Amniotic epithelial cell (primary cell): ENCODE measurements at places on chromosomes 16 and 17.

- peak; percentile 98 for DNase-seq
Measured at GRCh38 chr17:42518046-42518754, 17.8 kb upstream of the NAGLU start.

DNA sequence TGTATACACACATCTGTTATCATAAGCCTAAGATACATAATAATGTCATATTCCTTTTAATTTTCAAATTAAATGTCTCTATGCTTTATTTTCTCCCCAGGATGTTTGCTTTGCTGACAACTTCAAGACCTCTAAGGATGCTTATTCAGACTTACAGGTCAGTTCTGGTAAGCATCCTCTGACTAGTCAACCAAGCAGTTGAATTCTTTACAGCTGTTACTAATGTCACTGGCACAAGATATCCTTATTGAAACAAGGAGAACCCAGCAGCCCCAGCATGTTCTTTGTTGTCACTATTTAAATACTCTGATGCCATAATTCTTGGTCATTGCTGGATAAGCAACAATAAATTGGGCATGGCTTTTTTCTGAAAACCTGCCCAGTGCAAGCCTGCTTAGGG lies 232.3 kb upstream of the PMFBP1 start:
- no peak for DNase-seq

GRCh38 chr16:49592546-49593423 lies 219.2 kb downstream of the C16orf78 start:
- no peak for DNase-seq

DNA sequence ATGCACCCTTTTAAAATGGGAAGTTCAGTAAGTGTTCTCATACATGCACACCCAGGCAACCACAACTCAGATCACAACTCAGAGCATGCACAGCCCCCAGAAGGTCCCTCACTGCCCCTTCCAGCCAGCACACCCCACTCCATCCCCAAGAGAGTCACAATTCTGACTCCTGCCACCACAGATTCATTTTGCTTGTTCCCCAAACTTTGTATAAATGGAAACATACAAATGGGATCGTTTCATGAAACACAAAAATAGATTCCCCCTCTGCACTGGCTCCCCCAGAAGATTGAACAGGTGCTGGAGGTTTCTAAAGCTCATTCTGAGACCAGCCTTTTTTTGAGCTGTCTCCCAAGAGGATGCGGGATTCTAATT lies 3.3 kb upstream of the TNFRSF13B start:
- no peak for DNase-seq

GRCh38 chr16:14196539-14196938 lies 125.4 kb downstream of the MRTFB start:
- DNase-seq, result no peak

- no peak for DNase-seq
Measured at GRCh38 chr17:77534137-77534536, 393.4 kb downstream of the SEC14L1 start.

DNA sequence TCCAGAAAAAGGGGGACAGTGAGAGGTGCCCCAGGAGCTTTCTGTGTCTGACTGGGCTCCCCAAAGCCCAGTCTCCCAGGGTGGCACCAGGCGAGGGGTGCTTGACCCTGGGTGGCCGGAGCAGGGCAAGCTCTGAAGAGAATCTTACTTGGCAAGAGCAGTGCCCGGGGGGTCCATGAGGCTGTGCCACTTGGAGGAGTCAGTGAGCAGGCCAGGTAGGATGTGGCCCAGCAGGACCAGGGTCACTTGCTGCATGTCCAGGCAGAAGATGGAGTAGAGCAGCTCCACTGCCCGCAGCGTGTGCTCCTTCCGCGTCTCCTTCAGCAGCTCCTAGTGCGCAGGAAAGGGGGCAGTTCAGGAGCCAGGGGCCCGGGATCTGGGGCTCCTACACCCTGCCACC lies 7.3 kb downstream of the CSF3 start:
- no peak for DNase-seq

- DNase-seq, result peak; percentile 48
Measured at GRCh38 chr16:11315510-11315909, 29.7 kb upstream of the RMI2 start.

DNA sequence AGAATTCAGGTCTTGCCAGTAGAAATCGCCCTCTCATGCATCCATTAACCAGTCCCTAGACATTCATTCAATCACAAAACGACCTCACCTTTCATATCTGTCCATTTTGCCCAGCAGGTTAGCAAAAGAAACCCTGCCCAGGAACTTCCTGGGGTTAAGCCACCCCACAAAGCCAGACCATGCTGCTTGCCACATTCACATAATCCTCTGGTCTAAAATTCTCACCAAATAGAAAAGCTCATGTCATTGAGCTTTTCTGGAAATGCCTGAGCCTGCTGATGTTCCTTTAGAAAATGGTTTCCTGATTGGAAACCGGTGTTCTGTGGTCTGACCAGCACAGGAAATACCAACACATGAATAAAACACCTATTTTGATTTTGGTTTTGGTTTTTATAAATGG lies 21.6 kb upstream of the DYNLRB2 start:
- DNase-seq, result no peak

DNA sequence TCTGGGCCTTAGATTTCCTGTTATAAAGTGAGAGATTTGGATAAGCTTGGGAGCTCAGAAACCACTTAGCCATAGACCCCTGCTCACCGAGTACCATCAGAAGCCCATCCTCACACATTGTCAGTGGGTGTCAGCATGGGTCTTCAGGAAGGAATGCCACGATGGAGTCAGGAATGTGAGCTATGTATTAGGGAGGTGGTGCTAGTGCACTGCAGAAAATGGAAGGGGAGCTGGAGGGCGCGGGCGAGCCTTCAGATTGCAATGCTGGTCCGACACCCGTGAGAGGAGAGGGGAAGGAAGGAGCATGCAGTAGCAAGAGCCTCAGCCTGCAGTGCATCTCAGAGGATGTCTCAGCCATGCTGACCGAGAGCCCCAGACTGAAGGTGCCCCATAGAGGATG lies 294.5 kb downstream of the FOXL1 start:
- no peak for DNase-seq

GRCh38 chr17:30832438-30833124 lies 815 bp downstream of the ATAD5 start:
- no peak for DNase-seq

- DNase-seq, result peak; percentile 57
Measured at GRCh38 chr16:80569440-80570105, 28.8 kb downstream of the DYNLRB2 start.

DNA sequence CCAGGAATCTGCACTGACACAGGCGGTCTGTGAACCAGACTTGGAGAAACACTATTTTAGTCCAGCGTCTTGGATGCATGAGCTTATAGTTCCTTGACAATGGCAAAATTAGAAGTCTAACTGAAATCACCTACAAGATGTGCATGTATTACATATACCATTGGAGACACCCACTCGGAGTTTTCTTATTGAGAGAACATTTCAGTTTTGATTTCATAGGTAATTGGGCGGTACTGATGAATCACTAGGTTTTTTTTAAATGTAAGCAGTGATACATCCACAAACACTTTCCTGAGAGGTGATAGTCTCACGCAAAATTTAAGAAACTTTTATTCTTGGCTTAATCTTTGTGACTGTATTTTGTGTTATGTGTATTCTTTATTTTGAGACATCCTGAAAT lies 69.8 kb downstream of the PRKCA start:
- DNase-seq, result no peak

- DNase-seq, result peak; percentile 90
Measured at GRCh38 chr17:903691-904481, 75.7 kb downstream of the NXN start.

DNA sequence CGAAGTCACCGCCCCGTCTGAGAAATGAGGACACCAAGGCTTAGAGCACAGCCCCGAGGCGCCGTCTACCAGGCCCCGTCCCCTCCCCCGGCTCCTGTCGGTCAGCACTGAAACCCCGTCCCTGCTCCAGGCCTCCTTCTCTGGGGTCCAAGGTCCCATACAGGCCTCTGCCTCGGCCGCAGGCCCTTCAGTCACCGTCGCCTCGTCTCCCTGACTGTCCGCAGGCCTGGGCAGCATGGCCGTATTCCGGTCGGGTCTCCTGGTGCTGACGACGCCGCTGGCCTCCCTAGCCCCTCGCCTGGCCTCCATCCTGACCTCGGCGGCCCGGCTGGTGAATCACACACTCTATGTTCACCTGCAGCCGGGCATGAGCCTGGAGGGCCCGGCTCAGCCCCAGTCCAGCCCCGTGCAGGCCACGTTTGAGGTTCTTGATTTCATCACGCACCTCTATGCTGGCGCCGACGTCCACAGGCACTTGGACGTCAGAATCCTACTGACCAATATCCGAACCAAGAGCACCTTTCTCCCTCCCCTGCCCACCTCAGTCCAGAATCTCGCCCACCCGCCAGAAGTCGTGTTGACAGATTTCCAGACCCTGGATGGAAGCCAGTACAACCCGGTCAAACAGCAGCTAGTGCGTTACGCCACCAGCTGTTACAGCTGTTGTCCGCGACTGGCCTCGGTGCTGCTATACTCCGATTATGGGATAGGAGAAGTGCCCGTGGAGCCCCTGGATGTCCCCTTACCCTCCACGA lies 617 bp downstream of the COASY start:
- DNase-seq, result peak; percentile 42

DNA sequence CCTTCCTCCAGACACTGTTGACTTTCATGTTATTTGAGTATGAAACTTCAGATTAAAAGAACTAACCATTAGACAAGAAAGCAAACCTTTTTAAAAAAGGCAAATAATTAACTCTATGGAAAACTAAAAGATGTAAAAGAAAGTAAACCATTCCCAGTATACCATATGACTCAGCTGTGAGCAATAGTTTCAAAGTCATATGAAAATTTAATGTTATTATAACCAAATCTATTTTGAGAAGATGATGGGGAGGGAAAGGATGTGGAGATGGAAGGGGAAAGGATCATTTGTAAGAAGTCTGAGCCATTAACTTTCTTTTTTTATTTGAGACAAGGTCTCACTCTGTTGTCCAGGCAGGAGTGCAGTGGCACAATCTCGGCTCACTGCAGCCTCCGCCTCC lies 131.8 kb downstream of the IRX5 start:
- no peak for DNase-seq

DNA sequence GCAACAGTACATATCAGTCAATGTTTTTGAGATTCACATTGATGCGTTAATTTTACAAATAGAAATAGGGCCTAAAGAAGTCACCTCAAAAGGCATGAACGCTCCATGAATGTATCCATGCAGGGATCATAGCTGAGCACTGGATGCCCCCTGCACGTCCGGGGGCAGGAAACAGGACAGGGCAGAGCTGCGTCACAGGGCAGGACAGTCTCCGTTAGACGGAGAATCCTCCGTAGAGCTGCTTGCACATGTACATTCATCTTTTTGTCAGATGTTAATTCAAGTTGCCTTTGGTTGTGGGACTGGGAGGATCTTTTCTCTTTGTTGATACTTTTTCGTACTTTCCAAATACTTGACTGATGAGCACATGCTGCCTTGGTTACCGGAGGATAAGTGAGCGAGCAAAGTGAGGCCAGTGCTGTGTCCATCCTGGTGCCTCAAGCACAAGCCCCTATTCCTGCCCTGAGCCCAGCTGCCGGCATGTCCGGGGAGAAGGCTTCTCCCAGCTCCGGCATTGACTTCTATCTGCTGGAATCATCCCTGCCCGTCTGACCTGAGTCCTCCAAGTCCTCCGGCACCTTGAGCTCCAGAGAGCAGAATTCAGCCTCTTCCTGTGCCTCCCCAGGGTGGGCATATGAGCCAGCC lies 15.0 kb downstream of the GAA start:
- DNase-seq, result no peak

GRCh38 chr16:27481282-27481934 lies 68.3 kb downstream of the GTF3C1 start:
- DNase-seq, result no peak

DNA sequence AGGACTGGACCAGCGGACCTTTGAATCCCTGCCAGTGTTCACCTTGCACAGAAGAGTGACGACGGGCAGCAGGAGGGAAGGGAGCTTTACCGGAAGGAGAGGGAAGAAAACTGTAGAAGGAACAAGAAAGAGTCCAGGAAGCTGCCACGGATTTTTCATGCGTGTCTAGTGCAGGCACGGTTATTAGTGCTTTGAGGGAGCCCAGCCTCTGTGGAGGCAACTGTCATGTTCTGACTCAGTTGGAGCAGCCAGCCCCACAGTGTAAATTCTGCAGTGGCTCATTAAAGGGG lies 6.5 kb upstream of the HOXB13 start:
- no peak for DNase-seq

GRCh38 chr17:79814127-79814973 lies 17.5 kb upstream of the CBX8 start:
- DNase-seq, result no peak

DNA sequence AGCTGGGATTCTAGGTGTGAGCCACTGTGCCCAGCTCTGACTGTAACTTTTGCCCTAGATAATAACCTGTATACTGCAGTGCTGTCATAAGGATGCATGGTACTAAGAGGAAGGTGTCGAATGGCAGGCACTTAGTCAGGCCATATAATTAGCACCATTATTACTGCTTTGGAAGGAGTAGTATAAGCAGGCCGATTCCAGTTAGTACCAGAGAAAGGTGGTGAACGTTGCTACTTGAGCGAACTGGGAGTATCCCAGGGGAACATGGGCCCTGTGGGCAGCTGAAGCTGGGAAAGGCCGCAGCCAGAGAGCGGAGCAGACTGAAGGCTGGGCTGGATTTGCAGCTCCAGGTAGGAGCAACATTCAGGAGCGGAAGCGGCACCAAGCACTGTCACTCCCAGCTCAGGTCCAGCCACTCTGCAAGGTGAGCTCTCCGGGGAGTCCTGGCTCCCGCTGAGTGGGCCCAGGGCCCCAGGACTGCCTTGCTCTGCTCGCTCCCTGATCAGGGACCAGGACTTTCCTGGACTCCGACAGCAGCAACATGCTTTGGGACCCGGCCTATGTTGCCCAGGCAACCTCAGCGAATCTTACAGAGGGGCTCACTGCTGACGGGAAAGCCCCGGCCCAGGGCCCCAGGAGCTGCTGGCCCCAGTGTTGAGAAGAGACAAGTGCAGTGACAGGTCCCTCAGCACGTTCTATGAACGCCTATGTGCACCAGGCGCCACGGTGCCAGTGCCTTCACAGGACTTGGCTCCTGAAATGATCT lies 28.6 kb downstream of the C16orf74 start:
- DNase-seq, result no peak

DNA sequence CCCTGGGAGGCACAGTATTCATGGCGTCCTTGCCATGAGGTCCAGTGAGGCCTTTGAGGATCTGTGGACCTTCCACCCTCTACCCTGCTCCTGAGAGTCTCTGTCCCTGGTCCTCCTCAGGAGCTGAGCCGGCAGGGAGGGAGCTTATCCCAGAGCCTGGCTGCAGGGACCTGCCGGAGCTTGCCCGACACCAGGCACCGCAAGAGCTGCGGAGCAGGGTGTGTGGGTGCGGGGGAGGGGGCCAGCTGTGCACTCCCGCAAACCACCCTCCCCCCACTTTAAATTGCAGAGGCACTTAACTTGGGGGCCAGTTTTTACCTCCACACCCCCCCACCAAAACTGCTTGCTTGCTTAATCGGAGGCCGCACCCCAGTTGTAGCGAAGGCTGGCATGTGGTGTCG lies 609 bp upstream of the ZNF750 start:
- no peak for DNase-seq
